Stimulated activated CD8-positive, alpha-beta memory T cell treated with anti-CD3 and anti-CD28 coated beads, Interleukin-7, amount 100 ng/mL, for 1 hour (primary cell): ENCODE measurements at places on chromosomes 3 and 15.

GRCh38 chr3:131174752-131175151, 148.1 kb downstream of the NEK11 start:
- DNase-seq: no peak

DNA sequence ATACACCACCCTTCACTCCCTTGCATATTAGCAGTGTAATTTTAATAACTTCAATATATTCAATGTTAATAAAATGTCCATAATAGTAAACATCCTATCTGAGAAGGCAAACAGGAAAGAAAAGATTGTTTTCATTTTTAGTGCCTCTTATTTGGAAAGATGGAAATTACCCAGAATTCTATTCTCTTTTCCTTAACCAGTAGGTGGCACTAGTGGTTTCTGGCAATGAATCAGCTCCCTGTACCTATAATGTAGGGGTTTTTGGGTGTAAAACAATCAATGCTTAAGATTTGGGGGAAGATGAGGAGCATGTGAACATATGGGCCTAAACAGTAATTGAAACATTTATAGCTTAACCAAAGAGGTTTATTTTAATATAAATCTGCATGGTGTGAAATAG, 5.7 kb upstream of the SEMA6D start:
- no peak for DNase-seq

- no peak for DNase-seq
These were observed 88.6 kb upstream of the COL6A5 start for GRCh38 chr3:130256821-130257340.

DNA sequence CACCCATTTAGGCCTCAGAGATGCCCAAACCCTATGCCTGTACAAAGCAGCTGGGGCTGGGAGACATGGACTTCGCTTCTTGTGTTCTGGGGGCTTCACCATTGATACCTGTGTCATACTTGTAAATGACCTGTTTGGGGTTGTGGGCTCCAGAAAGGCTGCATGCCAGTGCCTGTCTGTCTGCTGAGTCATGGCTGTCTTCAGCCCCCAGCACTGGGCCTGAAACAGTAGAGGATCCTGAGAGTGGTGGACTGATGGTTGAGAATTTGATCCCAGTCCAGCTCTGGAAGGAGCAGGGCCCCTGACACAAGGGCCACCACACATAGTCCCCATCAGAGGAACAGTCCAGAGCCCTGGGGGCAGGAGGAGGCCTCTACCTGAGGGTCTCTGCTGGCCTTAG, 24.6 kb upstream of the APEH start:
- DNase-seq: no peak

- DNase-seq: no peak
These were observed 31.9 kb downstream of the CRTC3 start for GRCh38 chr15:90561344-90562244.

DNA sequence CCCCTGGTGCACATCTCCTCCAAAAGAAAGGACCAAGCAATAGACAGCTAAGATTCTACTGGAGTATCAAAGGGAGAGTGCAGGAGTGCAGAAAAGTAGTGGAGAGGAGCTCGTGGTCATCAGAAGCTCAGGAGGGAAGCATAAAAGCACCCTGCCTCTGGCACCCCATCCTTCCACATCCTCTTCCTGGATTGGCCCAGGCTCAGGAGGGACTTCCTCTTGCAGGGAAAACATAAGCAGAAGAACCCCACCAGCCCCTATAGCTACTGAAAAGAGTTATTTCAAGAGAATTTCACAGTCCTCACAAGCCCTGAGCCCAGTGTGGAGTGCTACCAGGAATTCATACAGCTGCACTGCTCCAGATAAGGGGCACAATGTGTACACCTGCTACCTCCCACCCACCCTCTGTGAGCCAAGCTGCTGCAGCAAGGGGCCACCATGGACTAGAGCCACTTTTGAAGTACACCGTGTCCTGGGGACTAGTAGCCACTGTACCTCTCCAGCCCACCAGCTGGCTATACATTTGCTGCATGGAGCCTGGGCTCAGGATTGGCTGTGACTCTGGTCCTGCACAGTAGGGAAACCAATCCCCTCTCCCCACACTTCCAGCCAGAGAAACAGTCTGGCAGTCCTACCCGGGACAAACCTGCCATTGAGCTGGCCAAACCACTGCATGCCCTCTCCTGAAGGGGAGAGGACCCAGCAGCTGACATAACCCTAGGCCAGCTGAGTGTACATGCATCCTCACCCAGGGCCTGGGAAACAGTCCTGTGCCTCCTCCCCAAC, 43.0 kb downstream of the CD200R1 start:
- no peak for DNase-seq

GRCh38 chr3:27507515-27508266, 23.5 kb upstream of the SLC4A7 start:
- DNase-seq: no peak

DNA sequence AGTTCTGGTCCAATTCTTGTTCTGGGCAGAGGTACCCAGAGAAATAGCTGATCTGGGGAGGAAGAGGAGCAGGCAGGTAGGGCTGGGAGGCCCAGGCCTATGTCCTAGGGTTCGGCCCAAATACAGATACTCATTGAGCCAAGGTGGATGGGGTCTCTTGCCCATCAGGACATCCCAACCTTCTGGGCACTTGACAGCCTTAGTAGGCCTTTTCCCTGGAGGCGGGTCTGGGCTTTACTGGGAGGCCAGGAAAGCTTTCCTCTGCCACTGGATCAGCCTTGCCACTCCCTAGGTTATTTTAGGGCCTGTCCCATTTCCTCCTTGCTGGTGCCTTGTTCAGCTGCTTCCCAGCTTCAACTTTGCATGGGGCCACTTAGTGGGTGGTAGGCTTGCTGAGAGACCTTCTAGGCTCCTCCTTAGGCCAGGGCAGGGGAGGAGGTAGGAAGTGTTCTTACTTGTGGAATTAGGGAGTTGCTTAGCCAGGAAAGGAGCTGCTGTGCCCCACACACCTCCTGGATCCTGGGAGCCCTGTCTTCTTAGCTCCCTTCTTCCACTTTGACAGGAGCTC, 9.7 kb downstream of the TEX264 start:
- DNase-seq: no peak

DNA sequence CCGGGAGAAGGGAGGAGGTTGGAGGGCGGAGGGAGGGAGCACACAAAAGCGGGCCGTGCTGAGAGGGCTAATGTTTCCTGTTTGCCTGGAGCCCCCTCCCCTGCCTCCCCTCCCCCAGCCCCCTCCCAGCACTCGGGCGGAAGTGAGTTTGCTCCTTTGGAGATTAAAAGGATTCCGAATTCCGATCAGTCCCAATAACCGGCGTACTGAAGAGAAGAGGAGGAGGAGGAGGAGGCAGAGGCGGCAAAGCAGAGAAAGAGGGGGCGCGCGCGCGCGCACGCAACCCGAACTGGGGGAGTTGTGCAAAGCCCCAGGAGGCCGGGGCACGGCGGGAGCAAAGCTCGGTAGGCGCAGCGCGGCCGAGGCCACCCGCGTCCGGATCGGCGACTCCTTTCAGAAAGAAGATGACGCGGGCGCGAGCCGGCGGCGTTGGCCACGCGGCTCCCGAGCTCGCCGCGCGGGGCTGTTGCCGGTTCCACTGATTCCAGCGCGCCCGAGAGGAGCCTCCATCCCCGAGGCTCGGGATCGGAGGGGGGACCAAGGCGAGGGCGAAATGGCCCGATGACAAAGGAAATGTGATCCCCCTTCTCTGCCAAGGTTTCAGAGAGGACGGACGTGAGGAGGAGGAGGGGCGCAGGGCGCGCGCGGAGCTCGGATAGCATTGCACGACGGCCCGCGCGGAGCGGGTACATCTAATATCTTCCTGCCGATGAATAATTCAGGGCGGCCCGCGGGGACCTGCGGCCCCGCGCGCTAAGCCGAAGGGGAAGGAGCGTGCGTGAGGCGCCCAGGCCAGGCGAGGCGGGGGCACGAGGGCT, 1.1 kb upstream of the TRIM71 start:
- DNase-seq: no peak

- DNase-seq: no peak
These were observed 13.2 kb upstream of the TRANK1 start for GRCh38 chr3:36957862-36958686.
